Stimulated activated CD8-positive, alpha-beta memory T cell treated with anti-CD3 and anti-CD28 coated beads, Interleukin-12 subunit alpha, Interleukin-12 subunit beta, amount 100 ng/mL, for 4 hours (primary cell): ENCODE measurements at places on chromosomes 6 and 20.

GRCh38 chr6:7106215-7106751 lies 1.5 kb upstream of the RREB1 start:
- DNase-seq: no peak

DNA sequence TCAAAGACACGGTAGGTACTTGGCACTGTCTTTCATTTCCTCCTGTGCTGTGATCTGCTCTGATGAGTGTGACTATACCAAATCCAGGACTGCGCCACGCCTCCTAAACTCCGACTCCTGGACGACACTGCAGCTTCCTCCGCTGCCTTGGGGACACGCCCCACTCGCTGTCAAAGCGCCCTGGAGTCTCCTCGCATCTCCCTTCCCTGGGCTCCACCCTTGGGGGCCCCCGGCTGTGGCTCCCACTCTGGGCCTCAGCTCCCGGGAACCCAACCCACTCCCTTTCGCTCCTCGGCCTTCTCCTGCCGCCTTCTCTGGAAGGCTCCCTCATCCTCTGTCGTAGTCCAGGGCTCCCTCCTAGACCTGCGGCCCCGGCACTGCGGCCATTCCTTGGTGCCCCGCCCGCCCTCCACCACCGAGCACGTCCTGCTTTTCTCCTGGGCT lies 61.2 kb downstream of the RSPH3 start:
- no peak for DNase-seq

DNA sequence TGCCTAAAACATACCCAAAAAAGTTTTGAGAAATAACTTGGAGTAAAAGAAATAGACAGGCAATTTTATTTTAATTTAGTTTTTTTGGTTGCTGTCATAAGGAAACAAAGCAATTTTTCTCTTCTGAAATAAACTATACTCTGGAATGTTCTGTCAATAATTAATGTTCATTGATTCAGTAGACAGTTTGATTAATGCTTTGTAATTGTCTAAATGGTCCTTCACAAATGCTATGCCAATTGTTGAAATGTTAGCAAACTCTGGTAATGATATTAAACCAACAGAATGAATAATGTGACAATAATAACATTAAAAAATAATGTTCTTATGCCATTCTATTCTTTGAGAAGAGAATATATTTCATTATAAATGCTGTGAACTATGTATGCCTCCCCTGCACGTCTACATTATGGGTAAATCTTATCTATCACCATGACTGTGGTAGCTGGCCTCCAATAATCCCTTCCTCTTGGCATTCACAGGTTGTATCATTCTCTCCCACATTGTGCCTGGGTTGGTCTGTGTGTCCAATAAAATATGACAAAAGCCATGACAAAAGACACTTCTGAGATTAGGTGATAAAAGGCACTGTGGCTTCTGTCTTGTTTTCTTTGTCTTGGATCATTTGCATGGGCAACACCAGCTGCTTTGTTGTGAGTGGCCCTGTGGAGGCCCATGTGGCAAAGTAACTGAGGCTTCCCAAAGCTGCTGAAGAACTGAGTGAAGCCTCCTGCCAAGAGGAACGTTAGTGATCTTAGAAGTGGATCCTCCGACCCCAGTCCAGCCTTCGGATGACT lies 25.1 kb downstream of the IL20RA start:
- no peak for DNase-seq

- no peak for DNase-seq
These were observed 170.7 kb upstream of the KCNK16 start for GRCh38 chr6:39493174-39493573.

DNA sequence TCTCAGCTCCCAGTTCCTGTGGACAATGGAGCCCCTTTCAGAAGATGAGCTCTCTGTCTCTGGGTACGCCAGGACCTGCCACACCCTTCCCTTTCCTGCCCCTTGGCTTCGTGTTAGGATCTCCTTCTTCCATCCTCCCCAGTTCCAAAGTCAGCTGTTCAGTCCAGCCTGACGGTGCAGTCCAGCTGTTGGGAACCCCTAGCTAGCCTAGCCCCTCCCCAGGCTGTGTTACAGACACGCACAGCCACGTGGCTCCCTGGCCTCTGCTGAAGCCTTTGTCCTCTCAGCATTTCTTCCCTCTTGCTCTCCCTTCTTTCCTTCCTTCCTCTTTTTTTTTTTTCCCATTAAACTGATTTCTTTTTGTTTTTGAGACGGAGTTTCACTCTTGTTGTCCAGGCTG lies 12.4 kb upstream of the TFAP2C start:
- no peak for DNase-seq
